ENCODE measurements at places on chromosomes 7 and 10. TPM values are rescaled to one million over a fixed set of nuclear protein-coding genes. Genes with fewer than 3 reads are reported as not detected.

Gene MCU
- total RNA-seq, result 20.0 TPM

DNA sequence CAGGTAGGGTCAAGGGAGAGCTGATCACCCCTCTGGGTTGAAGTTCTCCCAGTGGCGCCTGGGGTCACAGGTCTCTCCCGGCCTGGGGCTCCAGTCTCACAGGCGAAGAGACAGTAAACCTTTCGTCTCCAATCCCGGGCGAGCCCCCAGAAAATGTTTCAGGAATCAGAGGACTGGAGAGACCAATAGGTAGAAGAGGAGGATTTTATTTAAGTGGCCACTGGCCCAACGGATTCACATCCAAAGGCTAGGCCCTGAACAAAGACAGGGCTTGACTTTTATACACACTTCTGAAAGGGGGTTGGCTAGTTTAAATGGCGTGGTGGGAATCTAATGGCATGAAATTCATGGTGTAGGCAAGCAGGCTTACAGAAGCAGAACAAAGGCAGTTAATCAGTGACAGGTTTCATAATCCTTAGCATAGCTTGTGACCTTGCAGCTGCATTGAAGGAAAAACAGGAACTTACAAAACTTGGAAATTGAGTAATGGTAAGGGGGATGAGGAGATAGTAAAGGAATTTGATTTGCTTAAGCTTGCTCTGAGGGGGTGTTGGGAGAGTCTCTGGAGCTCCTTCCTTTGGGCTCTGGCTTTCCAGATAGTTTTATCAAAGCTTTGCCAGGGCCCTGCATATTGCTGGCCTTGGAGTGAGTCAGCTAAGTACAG is 105.5 kb downstream of the TRIM24 start:
- no peaks in the 10 kb centered on the region for H3K4me1 ChIP-seq
- peak; percentile 67 for DNase-seq
- no peaks in the 10 kb centered on the region for H3K36me3 ChIP-seq
- no peak overlapping the region for H3K4me3 ChIP-seq

- H3K27me3 ChIP-seq, result no peaks in the 10 kb centered on the region
- no peaks in the 10 kb centered on the region for H3K4me1 ChIP-seq
- H3K4me3 ChIP-seq, result no peak overlapping the region
- H3K27ac ChIP-seq, result no peak overlapping the region
These were observed 12.8 kb upstream of the ARID5B start for GRCh38 chr10:61888744-61889143.

GRCh38 chr7:66170309-66171231 is 34.6 kb upstream of the TPST1 start:
- no peaks in the 10 kb centered on the region for H3K36me3 ChIP-seq
- peaks cover 9% of the 10 kb centered on the region for H3K4me1 ChIP-seq
- peak; percentile 49 for DNase-seq
- H3K4me3 ChIP-seq, result no peak overlapping the region
- H3K27me3 ChIP-seq, result no peaks in the 10 kb centered on the region
- H3K27ac ChIP-seq, result peak overlapping the region; percentile 43

GRCh38 chr10:62433181-62433692 is 59.1 kb downstream of the ZNF365 start:
- H3K4me3 ChIP-seq, result no peak overlapping the region
- H3K27me3 ChIP-seq, result no peaks in the 10 kb centered on the region
- peaks cover 7% of the 10 kb centered on the region for H3K4me1 ChIP-seq
- no peak overlapping the region for H3K27ac ChIP-seq

DNA sequence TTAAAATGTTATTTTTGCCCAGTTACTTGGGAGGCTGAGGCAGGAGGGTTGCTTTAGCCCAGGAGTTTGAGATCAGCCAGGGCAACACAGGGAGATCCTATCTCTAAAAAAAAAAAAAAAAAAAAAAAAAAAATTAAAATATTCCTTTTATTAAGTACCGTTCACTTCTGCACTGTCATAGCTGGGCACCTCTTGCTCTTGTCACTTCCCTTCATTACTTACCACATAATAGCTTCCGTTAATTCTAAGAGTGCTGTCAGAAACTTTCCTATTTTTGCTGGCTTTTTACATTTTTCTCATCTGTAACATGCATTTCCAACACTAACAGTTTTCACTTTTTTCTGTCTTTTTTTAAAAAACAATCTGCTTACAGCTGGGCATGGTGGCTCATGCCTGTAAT is 132.9 kb downstream of the PIP4K2A start:
- peaks cover 4% of the 10 kb centered on the region for H3K36me3 ChIP-seq
- H3K4me3 ChIP-seq, result no peak overlapping the region
- H3K4me1 ChIP-seq, result no peaks in the 10 kb centered on the region
- H3K27me3 ChIP-seq, result no peaks in the 10 kb centered on the region
- H3K27ac ChIP-seq, result no peak overlapping the region
- no peak for DNase-seq

Gene EPHA1
- total RNA-seq, result under 0.01 TPM

GRCh38 chr7:103702454-103702853 is 256.4 kb upstream of the SLC26A5 start:
- H3K4me3 ChIP-seq, result no peak overlapping the region
- no peaks in the 10 kb centered on the region for H3K36me3 ChIP-seq
- H3K27me3 ChIP-seq, result no peaks in the 10 kb centered on the region
- H3K4me1 ChIP-seq, result no peaks in the 10 kb centered on the region

- no peak overlapping the region for H3K27ac ChIP-seq
- no peak overlapping the region for H3K4me3 ChIP-seq
- H3K4me1 ChIP-seq, result no peaks in the 10 kb centered on the region
- no peaks in the 10 kb centered on the region for H3K27me3 ChIP-seq
- H3K36me3 ChIP-seq, result no peaks in the 10 kb centered on the region
These were observed 300.0 kb upstream of the FZD8 start for GRCh38 chr10:35942057-35942456.

Gene TRIL
- total RNA-seq, result 0.17 TPM

DNA sequence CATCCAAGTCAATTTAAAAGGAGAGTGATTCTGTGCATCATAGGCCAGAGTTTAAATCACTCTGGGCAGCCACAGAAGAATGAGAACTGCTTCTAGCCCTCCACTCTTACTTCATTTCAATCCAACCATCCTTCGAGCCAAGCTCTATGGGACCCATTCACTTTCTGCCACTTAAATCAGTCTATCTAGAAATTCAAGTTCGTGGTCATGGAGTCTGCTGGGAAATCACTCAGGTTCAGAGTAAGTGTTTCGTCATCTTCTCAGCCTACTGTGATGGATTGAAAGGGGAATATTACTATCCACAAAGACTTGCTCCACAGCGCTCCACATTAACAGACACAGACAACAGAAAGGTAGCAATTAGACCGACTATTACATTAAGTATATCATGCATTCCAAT is 4.6 kb downstream of the DCLRE1C start:
- DNase-seq, result no peak
- no peak overlapping the region for H3K27ac ChIP-seq
- peaks cover 4% of the 10 kb centered on the region for H3K36me3 ChIP-seq
- H3K4me1 ChIP-seq, result no peaks in the 10 kb centered on the region

Gene TFEC
- total RNA-seq, result under 0.01 TPM

- no peak overlapping the region for H3K4me3 ChIP-seq
- H3K4me1 ChIP-seq, result peaks cover 41% of the 10 kb centered on the region
- DNase-seq, result peak; percentile 93
- H3K27me3 ChIP-seq, result no peaks in the 10 kb centered on the region
These were observed 19.4 kb upstream of the TNS3 start for GRCh38 chr7:47601119-47601880.

- DNase-seq, result no peak
- no peaks in the 10 kb centered on the region for H3K27me3 ChIP-seq
- H3K36me3 ChIP-seq, result no peaks in the 10 kb centered on the region
- no peak overlapping the region for H3K27ac ChIP-seq
These were observed 499.1 kb downstream of the ACTR3B start for GRCh38 chr7:153258686-153259085.

- H3K27ac ChIP-seq, result no peak overlapping the region
- no peak for DNase-seq
- no peaks in the 10 kb centered on the region for H3K36me3 ChIP-seq
These were observed 80.2 kb downstream of the PRTFDC1 start for GRCh38 chr10:24872049-24872789.

GRCh38 chr10:3791974-3792633 is 7.1 kb upstream of the KLF6 start:
- peak; percentile 94 for DNase-seq
- no peak overlapping the region for H3K4me3 ChIP-seq
- H3K4me1 ChIP-seq, result no peaks in the 10 kb centered on the region

DNA sequence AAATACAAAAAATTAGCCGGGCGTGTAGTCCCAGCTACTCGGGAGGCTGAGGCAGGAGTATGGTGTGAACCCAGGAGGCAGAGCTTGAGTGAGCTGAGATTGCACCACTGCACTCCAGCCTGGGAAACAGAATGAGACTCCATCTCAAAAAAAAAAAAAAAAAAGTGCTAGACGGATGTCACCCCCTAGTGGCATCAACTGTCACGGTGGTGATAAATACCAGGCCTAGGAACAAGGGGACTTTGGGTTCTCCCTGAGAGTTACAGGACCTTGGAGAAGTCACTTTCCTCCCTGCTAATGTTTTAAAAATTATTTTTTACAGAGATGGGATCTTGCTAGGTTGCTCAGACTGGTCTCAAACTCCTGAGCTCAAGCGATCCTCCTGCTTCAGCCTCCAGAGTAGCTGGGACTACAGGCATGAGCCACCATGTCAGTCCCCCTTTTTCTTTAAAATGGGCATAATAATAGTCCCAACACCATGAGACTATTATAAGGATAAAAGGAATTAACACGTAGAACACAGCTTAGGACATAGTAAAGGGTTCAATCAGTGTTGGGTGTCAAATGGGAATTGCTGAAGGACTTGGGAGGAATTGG is 2.6 kb upstream of the TMEM130 start:
- no peak overlapping the region for H3K4me3 ChIP-seq
- DNase-seq, result peak; percentile 26
- no peaks in the 10 kb centered on the region for H3K4me1 ChIP-seq
- H3K27me3 ChIP-seq, result peaks cover 13% of the 10 kb centered on the region

DNA sequence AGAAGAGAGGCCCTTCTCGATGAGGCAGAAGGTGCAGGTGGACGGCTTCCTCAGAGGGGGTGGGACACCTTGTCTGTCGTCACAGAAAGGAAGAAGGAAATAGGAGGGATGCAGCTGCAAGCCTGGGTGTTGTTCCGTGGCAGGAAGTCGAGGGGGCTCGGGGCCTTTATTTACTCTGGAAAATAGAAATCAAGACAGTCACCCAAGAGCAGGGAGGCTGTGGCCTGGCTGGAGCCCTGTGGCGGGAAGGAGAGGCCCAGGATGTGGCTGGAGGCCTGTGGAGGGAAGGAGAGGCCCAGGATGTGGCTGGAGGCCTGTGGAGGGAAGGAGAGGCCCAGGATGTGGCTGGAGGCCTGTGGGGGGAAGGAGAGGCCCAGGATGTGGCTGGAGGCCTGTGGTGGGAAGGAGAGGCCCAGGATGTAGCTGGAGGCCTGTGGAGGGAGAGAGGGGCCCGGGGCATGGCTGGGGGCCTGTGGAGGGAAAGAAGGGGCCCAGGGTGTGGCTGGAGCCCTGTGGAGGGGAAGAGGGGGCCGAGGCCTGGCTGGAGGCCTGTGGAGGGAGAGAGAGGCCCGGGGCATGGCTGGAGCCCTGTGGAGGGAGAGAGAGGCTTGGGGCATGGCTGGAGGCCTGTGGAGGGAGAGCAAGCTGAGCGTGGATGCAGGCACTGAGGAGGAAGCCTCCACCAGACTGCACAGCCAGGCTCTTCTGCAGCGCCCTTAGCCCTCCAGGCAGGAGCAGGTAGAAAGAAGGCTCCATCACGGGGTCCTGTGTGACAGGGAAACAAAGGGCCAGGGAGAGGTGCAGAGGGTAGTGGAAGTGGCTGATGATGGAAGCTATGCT is 97.3 kb upstream of the SFMBT2 start:
- DNase-seq, result no peak
- H3K4me3 ChIP-seq, result no peak overlapping the region
- H3K27me3 ChIP-seq, result no peaks in the 10 kb centered on the region
- no peaks in the 10 kb centered on the region for H3K4me1 ChIP-seq
- no peaks in the 10 kb centered on the region for H3K36me3 ChIP-seq

- DNase-seq, result no peak
- no peak overlapping the region for H3K4me3 ChIP-seq
- no peak overlapping the region for H3K27ac ChIP-seq
- no peaks in the 10 kb centered on the region for H3K27me3 ChIP-seq
- H3K36me3 ChIP-seq, result no peaks in the 10 kb centered on the region
These were observed 29.6 kb upstream of the ZNF467 start for GRCh38 chr7:149802966-149803365.

Gene CLRN3
- total RNA-seq, result not detected

Gene HOXA10
- 0.17 TPM for total RNA-seq
